ENCODE measurements at places on chromosomes 2 and 18.

- DNase-seq = no peak
Measured at GRCh38 chr2:18426174-18426573, 134.3 kb downstream of the RDH14 start.

DNA sequence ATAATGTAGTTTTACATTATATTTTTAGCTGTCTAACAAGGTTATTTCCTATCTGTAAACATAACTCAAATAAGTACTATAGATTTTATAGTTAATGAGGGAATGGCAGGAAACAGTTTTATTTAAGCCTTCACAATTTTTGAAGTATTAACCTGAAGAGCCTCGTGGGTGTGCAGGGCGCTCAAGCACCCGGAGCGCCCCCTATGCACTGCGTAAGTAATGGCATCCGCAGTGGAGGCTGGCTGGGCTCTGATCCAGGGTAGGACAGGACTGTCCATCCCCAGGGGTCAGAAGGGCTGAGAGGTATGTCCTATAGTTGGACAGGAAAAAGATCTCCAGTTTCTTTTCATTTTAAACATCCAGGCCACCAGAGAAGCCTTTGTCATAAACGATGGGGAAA lies 8.2 kb upstream of the GBX2 start:
- no peak for DNase-seq

GRCh38 chr2:164538240-164538866 lies 82.9 kb downstream of the GRB14 start:
- DNase-seq = no peak

- DNase-seq = no peak
Measured at GRCh38 chr18:62634458-62634857, 80.9 kb upstream of the PHLPP1 start.

GRCh38 chr2:43464590-43464989 lies 131.2 kb downstream of the THADA start:
- DNase-seq = no peak
